ENCODE measurements at places on chromosomes 1 and 21.

DNA sequence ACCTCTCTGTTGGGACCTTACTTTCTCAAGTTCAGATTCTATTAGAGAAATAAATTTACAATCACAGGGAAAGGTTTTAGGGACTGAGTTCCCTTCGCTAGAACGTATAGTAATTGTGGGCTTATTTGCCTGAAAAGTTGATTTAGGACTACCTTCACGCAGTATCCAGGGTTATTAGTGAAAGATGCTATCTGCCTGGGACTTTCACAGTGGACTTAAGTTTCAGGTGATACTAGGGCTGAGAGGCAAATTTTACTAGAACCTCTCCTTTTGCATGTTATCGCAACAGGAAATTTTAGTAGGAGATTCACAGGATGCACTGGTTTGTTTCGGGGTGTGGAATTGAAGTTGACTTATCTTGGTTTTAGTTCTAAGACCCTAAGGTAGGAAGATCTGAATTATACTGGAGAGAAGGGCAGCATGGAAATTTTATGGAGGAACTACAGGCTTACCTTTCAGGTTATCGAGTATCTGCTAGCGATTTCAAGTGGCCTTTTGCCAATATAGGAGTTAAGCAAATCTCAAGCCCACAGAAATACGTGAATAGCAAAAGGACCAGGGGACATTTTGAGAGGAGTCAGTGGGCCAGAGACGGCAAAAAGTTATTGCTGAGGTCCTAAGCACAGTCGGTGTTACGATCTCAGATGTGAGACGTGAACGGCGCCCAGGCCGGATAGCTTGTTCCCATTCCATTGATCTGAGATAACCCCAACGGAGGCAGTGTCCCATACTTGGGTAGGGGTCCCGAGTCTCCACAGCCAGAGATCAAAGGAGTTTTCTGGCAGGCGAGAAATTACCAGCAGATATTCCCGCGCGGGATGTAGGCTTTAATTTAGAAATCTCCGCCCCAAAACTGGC, 723 bp upstream of the GNAI3 start:
- no peak for DNase-seq

DNA sequence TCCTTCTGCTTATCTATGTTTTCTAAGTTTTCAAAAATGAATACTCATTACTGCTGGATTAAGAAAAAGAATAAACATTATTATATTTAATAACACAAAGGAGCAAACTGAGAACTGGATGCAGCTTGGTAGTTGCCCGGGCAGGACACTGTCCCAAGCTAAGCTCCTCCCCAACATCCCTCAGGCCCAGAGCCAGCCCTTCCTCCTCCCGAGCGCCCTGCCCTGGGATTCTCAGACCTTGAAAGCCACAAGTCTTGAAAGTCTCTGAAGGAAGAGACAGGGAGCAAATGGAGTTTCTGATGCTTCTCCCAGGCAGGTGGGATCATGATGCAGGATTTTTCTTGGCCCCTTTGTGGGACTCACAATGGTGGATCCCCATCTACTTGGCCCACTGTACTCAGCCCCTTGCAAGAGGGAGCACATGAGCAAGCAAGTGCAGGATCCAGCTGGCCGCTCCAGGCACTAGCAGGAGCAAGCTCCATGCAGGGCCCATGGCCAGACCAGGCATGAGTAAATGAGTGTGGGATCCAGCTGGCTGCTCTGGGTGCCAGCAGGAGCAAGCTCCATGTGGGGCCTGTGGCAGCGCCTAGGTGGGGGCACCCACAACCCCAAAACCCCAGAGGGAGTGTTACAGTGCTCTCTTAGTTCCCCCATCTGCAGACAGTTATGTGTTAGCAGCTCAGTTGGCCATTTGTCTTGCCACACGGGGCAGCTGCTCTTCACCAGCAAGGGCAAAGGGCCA, 32.1 kb upstream of the RAB4A start:
- no peak for DNase-seq

DNA sequence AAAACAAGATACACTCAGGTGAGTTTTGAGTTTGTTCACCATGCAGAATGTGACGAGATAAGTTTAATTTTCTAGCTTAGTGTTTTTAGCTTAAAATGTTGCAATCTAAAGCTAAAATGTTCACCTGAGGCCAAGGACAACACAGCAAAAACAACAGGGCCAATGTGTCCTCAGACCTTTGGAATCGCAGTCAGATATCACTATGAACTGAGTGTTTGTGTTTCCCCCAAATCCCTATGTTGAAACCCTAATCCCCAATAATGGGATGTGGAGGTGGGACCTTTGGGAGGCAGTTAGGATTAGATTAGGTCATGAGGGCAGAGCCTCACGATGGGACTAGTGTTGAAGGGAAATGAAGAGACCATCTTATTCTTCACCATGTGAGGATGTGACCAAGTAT, 144.4 kb downstream of the GABPA start:
- no peak for DNase-seq

- no peak for DNase-seq
Observed at GRCh38 chr1:155938220-155938627, 3.2 kb upstream of the RXFP4 start.

DNA sequence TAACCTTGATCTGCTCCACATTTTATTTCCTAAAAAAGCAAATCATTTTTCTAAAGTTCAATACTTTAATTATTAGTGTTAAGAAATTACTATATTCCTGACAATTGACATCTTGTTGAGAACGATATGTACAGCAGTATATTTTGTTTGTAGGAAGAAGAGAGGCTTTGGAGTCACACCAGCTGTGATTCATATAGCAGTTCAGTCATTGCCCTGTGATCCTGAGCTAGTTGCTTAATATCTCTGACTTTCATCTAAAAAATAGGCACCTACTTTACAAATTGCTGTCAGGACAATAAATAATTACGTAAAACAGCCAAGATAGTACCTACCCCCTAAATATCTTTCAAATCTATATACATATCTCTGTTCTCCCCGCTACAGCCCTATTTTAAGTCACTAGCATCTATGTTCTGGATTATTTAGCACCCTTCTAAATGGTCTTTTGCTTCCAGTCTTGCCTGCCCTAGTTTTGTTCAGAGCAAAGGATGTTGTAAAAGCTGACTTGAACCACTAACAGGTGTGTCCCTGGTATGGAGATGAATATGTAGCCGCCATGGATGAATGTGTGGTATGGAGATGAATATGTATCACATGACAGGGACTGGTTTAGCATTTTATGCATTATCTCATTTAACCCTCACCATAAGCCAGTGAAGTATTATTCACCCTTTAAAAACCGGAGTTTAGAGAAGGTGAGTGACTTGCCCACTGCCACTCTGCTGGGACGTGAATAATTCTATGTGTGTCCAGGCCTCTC, 42.2 kb downstream of the RNF220 start:
- DNase-seq, result no peak

DNA sequence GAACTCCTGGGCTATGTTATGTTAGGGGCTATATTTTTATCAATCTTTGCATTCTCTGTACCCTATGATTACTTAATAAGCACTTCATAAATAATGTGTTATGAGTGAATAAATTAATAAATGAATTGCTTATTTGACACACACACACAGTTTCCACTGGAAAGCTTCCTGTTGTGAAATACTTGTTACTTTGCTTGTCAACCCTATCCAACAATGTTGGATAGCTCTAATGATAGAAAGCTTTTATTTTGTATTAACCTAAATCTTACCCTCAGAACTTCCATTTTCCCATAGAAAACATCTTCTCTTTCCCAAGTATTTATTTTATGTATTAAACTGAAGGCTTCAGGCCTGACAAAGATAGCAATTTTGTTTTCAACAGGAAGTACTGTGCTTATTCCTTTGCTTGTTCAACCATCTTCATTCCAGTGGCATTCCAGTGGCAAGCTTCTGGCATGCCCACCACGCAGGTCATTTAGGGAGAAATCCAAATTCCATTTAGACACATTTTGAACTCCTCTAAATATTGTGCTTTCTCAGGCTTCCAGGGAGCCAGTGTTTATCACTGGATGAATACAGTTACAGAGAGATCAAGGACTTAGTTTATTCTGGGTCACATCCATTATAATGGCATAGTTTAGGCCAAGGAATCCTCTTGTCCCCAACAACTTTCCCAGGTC, 134.4 kb downstream of the TGFB2 start:
- DNase-seq, result no peak

DNA sequence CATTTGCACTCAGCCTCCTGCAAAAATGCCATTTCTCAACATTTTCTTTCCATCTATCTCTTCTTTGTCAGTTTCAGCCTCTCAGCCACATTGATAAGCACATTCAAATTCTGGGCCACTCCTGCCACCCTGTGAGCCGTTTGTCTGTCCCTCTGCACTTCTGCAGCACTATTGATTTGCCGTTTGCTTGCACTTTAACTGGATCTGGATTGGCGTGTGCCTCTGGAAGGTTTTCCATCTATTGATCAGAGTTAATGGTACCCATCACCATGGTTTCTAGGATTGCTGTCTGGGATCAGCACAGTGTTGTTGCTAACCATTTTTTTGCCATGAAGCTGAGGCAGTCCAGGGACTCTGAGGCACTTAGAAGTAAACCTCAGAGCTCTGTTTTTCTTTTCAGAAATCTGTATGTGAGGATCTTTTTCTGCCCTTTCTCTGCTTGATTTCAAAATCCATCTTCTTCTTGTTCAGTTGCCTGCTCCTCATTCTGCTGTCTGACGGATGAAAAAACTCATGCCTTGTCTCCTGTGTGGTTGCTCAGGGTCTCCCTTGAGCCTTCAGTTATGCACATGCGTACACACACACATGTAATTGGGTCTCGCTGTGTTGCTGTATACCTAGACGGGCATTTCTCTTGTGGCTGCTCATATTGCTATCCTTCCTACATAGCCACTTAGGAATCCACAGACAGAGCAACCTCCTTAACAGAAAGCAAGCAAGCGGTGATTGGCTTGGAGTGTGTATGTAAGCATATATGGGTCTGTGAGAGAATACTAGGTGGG, 67.9 kb downstream of the NOS1AP start:
- no peak for DNase-seq

DNA sequence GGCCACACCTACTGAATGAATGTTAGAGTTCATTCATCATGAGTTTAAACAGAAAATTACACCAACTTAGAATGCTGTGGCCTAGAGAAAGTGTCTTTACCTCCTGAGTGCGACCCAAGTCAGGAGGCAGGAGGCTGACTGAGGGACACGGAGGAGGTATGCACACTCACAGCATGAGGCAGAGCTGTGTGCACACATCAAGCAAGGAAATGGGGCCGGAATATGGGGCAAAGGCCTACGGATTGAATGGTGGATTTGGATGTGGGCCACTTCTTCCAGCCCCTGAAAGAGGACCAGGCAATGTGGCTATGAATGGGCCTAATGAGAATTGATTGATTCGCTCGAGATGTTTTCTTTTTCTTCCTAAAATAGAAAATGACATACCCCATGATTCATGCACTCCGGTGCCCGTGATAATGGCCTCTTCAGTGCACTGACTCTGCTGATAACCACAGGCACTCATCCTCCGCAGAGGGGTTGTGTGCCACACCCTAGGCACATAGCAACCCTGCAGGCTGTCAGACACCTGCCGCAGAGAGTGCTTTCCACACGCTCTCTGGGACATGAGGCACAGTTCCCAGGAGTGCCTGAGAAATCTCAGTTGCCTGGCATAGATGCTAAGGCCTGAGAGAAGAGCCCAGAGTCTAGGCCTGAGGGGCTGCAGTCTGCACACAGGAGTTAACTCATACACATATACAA, 155.5 kb downstream of the GLUL start:
- DNase-seq, result no peak

DNA sequence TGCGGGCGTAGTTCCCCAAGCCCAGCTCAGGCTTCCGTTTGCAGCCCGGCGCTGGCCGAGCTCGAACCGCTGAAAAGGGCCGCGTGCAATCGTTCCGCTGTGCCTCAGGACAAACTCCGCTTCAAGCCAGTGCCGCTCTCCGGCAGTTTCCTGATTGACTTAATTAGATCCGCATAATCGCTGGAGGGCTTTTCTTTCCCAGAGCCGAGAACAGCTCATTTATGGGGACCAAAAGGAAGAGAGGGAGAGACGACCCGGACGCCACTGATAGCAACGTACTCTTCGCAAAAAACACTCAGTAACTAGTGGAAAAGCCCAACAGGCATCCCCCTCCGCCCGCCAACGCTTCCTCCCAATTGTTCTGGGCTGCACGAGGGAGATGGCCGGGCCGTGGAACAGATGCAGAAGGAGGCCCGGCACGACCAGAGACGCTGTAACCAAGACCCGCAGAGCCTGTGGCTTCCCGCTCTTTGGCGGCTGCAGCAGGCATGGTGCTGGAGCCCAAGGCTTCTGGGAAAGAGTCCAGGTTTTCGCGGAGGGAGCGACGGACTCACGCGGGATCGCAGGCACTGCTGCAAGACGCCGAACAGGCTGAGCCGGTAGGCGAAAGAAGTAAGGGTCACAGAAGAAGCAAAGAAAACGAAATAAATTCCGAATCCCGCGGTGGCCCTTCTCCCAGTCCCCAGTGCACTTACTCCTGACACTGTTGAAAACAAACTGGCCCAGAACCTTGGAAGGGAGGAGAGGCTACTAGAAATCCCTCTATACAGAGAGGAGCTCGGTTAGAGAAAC, 3.6 kb upstream of the FOXD2 start:
- DNase-seq, result no peak

- no peak for DNase-seq
Observed at GRCh38 chr1:39046613-39047210, 20.6 kb downstream of the NDUFS5 start.

- no peak for DNase-seq
Observed at GRCh38 chr21:43300496-43301408, 126.2 kb downstream of the SIK1 start.

- no peak for DNase-seq
Observed at GRCh38 chr1:245797592-245798348, 643.0 kb downstream of the KIF26B start.

DNA sequence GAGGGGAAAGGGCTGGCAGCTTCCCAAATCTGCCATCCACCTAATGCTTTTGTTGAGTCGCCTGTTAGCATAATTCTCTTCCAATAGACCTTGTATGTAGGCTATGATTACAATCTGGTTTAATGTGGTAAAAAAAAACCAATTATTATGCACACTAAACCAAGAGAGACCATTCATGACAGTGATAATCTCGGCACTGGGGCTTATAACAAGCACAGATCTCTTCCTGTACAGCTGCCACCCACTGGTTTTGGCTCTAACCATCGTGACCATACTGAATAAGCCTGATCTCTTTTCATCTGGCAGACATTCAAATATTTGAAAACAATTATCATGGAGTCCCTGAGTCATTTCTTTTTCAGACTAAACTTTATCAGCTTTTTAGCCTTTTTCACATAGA, 12.0 kb upstream of the SYT14 start:
- DNase-seq, result no peak

GRCh38 chr1:16605213-16605525, 8.2 kb downstream of the NBPF1 start:
- no peak for DNase-seq

GRCh38 chr21:46537026-46537425, 67.9 kb downstream of the S100B start:
- DNase-seq, result no peak

GRCh38 chr1:200753650-200754198, 15.0 kb downstream of the CAMSAP2 start:
- DNase-seq, result no peak

DNA sequence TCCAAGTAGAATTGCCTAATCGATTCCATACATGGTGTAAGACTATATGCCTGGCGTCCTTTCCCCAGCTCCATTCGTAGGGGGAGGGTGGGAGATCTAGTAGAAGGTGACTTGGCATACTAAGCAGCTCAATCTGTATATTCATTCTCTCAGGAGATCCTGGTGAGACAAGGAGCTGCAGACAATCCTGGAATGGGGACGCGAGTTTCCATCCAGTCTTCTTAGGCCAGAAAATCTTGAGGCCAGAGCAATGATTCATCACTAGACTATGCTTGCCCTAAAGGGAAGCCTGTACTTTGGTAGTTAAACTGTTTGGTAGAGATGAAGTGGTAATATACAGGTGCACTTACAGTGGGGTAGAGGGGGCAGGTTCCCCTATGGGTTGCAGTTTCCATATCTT, 468.7 kb downstream of the ADGRL2 start:
- DNase-seq, result no peak

GRCh38 chr21:25903607-25904006, 168.8 kb downstream of the GABPA start:
- DNase-seq, result no peak
